Activated T-cell treated with anti-CD3 and anti-CD28 coated beads for 48 hours (primary cell): ENCODE measurements at places on chromosomes 6 and 20.

DNA sequence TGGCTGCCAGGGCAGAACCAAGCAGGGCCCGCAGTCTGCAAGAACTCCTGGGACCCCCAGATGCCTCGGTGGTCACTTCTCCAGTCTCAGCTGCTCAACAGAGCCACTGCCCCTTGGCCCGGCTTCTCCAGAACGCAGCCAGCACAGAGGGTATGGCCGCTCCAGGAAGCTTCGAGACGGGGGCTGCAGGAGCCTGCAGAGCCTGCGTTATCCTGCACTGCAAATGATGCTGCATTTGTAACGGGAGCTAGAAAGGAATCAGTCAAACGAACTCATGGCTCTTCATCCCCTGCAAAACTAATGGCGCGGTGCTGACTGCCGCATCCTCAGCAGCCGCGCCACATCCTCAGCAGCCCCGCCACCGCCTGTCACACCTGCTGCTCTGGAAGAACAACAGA is 254.9 kb downstream of the TAF4 start:
- DNase-seq, result no peak

- no peak for DNase-seq
These were observed 175.4 kb downstream of the UTRN start for GRCh38 chr6:144460327-144461095.

GRCh38 chr20:33526769-33527168 is 36.9 kb downstream of the CBFA2T2 start:
- no peak for DNase-seq

GRCh38 chr20:52012079-52012478 is 179.5 kb downstream of the ZFP64 start:
- no peak for DNase-seq

DNA sequence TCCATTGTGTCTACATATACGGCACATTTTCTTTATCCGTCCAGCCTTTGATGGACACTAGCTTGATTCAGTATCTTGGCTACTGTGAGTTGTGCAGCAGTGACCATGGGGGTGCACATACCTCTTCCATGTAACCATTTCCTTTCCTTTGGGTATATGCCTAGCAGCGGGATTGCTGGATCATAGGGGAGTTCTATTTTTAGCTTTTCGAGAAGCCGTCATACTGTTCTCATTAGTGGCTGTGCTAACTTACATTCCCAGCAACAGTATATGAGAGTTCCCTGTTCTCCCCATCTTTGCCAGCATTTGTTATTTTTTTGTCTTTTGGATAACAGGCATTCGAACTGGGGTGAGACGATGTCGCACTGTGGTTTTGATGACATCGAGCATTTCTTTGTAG is 395.0 kb downstream of the SMOC2 start:
- no peak for DNase-seq

GRCh38 chr6:25959890-25960536 is 2.6 kb upstream of the TRIM38 start:
- DNase-seq, result no peak

DNA sequence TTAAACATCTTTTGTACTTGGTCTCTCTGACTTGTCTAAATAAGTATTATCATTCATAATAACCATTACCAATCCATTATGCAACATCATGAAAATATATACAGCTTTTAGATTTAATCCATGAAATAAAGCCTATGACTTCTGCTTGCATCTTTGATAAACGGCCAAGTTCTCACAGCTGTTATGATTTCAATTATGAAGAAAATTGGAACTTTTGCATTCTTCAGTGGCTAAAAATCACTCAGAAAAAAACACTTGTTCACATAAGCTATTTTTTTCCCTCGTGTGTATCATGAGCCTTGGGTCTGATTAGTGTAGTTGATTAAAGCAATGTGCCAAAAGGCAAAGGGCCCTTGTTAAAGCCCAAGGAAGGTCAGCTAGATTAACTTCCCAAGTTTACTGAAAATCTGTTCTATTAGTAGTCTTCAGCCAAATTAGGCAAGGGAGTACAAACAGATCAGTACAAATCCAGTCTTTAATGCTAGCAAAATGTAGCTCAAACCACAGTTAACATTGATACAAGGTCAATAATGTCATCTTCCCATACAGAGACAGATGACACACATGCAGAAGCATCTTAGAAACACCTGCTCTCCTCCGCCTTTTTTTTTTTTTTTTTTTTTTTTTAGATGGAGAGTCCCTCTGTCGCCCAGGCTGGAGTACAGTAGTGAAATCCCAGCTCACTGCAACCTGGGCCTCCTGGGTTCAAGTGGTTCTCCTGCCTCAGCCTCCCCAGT is 69.9 kb downstream of the SGK1 start:
- DNase-seq, result no peak

DNA sequence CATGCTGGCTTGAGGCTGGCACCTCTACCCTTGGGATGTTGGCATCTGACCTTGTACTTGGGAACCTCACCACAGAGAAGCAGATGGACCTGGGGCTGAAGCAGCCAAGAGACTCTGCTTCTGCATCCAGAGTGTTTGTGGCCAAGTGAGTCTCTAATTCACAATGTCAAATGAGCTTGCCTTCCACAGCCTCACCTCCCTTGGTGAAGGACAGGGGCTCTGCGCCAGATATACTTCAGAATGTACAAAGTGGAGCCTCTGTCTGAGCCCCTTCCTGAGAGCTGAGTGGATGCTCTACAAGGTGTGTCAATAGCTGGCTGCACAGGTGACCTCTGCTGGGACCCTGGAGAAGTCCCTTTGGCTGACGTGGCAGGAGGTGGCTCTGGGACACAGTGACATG is 508.9 kb downstream of the CDH26 start:
- no peak for DNase-seq

DNA sequence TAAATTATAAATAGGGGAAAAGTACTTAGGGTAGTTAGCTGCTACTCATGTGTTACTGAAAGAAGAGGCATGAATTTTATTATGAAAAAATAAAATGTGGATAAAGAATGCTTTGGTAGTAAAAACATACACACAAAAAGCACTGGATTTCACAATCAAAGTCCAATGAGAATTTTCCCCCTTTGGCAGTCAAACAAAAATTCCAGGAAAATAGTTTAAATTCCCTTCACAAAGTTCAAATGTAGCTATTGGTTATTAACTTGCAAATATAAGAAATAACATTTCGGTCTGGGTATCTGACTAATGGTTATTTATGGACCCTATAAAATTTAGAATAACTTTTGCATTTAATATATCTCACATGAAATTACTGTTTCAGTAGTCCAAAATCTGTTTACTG is 210.4 kb downstream of the FOXC1 start:
- DNase-seq, result no peak

GRCh38 chr6:4460586-4461475 is 315.4 kb upstream of the CDYL start:
- no peak for DNase-seq

DNA sequence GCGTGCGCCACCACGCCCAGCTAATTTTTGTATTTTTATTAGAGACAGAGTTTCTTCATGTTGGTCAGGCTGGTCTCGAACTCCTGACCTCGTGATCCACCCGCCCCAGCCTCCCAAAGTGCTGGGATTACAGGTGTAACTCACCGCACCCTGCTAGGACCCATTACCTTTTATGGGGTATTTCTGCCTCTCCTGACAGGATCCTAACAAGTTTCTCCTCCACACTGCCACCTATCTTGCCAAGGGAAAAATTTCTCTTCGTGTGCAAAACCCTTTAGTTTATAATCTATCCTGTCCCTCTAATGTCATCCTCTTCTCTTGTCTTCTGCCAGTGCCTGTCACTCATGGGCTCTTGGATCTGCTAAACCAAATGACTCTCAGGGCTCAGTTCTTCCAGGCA is 1.9 kb downstream of the STMND1 start:
- DNase-seq, result no peak

- DNase-seq, result no peak
These were observed 8.8 kb downstream of the MYL9 start for GRCh38 chr20:36549942-36550789.

DNA sequence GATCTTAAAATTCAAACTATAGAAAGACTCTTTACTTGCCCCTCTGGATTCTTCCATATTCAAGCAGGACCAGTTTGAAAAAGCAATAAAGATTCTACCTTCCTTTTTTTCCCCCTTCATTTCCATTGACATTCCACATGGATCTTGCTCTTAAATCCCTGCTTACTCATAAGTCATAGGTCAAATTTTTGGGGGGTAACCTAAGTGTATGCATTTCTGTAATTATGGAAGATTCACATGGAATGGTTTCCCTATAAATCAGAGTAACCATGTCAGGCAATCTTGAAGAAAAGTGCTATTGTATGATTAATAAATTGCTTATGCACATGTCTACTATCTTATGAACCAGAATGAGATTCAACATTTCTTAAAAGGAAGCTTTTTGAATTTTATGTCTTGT is 551.0 kb downstream of the HAO1 start:
- DNase-seq, result no peak

DNA sequence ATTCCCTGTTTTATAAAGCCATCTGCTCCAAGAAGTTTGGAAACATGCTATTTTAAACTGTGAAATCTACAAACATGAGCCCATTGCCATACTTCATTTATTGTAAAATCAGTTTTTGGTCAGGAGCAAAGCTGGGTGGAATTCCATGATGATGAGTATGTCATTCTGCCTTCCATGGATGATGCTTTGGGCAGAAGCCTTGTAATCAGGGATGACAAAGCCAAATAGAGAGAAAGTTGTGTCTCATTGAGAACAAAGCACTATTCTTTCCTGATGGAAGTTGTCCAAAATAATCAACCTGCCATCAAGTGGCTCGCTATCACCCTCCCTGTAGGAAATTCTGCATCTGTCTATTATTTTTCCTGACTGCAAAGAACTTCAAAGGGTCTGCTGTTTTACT is 313.0 kb upstream of the DEFB112 start:
- no peak for DNase-seq

DNA sequence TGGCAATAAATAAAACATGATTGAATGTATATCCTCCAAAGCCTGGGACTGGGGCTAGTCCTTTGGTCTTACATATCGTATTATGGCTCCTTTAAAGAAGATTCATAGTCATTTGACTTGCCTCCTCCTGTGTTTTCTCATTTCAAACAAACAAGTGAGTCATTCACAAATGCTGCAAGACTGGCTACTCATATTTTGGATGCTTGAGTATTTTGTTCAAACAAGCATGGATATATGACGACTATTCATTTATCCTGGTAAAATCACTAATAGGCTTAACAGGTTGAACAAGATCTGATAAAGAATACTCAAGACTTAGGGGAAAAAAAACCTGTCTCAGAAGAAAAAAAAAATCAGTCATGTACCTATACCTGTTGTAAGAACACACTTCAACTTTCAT is 111.1 kb upstream of the CCDC28A start:
- DNase-seq, result no peak

DNA sequence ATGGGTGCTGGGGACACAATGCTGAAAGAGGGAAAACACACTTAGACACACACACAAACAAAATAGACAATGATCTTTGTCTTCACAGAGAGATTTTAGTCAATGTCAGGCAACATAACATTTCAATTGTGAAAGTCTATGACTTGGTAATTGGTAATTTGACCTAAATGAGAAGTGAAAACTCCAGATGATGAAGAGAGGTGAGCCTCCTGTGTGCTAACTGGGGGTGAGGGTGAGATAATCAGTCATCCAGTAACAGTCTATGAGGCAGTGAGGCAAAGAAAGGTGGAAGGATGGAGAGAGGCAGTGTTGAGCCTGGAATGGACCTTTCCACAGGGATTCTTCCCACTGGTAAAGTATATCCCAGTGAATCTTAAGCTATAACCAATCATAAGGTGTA is 744.2 kb downstream of the MAFB start:
- DNase-seq, result no peak

DNA sequence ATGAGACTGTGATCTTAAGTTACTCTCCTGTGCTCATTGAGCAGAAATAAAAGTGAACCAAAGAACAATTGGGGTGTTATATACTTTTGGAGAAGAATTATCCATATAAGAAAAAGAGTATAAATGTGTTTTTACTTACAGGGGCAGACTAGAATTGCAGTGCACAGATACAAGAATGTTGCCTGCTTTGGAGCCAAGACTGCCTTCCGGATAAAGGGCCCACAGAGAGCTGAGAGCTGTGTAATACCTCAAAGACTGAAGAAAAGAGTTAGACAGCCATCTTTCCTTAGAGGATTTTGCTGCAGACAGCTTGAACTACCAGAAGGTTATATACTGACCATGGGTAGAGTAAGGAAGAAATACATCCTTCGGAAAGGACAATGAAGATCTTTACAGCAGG is 1235.5 kb upstream of the CITED2 start:
- DNase-seq, result no peak

DNA sequence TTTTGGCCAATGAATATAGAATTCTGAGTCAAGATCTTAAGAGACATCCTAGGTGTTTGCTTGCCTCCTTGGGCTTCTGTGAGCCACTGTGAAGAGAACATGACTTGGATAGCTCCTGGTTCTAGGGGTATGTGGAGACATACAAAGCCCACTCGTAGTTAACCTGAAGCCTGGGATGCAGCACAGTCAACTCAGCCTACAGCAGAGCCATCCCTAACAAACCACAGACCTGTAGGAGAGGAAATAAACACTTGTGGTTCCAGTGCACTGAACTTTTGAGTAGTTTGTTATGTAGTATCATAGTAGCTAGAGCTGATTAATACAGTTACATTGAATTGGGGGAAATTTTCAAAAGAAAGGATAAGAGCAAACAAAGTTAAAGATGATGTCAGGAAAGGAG is 474.4 kb upstream of the HSF2 start:
- DNase-seq, result no peak

DNA sequence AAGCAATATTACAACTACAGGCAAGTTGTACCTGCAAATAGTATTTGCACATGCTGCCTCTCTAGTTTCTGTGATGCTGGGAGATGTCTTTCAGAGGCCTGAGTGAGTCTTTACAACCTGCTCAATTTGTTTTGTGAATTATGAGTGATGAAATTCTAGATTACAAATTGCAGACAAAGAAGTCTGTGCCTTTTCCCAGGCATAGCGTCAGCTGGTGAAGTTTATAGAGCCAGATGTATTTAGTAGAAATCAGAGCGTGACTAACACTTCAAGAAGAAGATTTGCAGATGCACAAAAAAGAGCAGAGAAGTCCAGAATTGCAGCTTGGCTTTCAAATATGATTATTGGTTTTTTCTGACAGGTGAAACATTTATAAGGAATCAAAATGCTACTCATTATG is 289.9 kb downstream of the PLCB1 start:
- DNase-seq, result no peak

DNA sequence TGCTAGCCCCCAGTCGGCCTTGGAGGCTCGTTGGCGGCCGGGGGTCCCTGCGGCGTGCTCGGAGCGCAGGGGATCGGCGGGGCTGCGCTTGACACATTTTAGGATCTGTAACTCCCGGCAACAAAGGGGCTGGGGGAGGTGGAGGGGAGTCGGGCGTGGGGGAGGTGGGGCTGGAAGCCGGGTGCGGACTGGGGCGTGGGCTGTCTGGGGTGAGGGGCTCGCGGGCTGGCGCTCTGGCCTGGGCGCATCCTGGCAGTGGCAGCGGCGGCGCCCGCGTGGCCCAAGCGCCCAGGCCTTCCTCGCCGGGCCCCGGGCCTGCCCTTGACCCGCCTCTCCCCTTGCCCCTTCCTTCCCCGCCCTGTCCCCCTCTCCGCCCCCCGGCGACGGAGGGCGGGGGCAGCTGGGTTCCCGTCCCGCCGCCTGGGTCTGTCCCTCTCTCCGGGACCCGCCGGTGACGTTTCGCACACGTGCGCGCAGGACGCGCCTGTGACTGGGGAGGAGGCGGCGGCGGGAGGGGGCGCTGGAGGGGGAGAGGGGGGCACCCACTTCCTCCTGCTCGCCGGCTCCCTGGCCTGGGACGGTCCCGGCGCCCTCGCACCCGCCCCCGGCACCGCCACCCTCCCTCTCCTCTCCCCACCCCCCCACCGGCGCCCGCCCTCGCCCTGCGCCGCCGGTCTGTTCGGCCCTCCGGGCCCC is 1.5 kb downstream of the E2F3 start:
- peak; percentile 89 for DNase-seq

GRCh38 chr6:169158174-169158573 is 95.5 kb downstream of the THBS2 start:
- DNase-seq, result no peak
